ENCODE measurements at places on chromosomes 13 and 19.

DNA sequence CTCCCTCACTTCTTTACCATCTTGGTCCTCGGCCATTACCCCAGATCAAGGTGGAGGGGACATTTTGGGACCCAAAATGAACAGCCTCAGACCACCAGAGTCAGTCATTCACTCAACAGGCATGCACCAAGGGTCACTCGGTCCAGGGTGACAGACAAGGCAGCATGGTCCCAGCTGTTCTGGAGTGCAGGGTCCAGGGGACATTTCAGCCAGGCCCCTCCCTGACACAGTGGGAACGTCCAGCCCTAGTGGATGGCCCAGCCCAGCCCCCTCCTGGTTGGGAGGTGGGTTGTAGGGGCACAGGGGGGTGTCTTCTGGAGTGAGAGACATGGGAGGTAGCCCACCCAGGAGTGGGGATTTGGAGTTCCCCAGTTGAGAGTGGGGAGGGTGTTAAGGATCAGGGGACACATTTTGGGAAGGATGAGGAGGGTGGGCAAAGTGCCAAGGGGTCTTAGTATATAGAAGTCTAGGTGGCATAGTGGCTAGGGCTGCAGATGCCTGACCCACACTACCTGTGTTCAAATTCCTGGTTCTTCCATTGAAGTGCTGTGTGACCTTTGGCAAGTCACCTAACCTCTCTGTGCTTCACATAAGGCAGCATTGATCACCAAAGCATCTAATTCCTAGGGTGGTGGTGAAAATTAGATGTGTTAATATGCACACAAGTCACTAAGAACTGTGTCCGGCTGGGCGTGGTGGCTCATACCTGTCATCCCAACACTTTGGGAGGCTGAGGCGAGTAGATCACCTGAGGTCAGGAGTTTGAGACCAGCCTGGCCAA, 2.5 kb upstream of the FCER2 start:
- DNase-seq, result no peak

- no peak for DNase-seq
These were observed 805 bp upstream of the PTOV1 start for GRCh38 chr19:49850221-49850486.

- DNase-seq, result no peak
These were observed 17.5 kb upstream of the FREM2 start for GRCh38 chr13:38669234-38669964.

- peak; percentile 21 for DNase-seq
These were observed 46.2 kb downstream of the CDK8 start for GRCh38 chr13:26300140-26300539.

DNA sequence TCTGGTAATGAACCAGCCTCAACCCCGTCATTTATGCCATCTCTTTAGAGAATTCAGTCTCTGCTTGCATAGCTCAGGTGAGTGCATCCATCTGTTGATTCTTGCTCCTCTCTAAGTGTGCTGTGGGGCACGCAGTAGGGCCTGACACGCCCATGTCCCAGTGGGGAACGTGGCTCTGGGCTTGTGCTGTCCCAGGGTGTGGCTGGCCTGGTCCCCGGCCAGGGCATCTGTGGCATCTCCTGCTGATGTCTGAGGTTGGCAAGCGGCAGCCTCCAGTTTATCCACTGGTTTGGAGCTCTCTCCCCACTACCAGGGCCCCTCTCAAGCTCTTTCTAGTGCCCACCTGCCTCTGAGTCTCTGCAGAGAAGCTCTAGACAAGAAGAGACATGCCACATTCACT, 146.6 kb upstream of the GJB6 start:
- DNase-seq, result no peak

GRCh38 chr19:49573425-49573824, 6.9 kb downstream of the NOSIP start:
- no peak for DNase-seq

DNA sequence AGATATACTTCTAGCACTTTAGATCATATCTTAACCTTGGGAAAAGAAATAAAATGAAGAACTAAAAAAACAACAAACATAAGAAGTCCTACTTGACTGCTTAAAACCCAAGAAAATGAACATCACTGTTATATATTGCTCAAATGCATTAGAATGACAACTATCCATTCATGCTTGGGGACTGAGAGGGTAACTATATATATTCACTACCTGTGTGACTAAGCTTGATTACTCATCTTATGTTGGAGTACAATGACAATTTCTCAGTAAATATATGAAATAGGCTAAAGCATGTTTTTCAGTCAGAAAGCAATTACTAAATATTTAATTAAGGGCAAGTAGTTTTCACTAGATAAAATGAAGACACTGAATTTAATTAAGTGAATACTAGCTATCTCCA, 40.1 kb downstream of the ZC3H13 start:
- no peak for DNase-seq

- no peak for DNase-seq
These were observed 32.6 kb downstream of the RAB20 start for GRCh38 chr13:110528911-110529310.

- peak; percentile 90 for DNase-seq
These were observed 56.4 kb upstream of the NPAS1 start for GRCh38 chr19:46963093-46963734.

DNA sequence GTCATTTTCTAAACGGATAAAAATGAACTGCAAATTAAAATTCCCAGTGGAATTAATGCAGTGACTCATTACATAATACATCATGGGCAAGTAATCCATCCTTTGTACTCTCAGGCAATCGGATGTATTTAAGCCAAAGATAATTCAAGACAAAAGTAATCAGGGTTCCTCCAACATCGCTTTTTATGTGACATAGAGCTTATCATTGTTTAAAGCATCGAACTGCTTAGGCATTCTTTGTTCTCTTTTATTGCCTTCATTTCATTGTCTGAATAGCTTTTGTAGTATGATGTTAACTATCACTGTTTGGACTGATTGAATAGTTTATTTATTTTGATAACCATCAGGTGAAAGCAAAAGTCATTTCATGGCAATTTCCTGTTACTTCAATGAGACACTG, 209.4 kb downstream of the ITGBL1 start:
- no peak for DNase-seq

DNA sequence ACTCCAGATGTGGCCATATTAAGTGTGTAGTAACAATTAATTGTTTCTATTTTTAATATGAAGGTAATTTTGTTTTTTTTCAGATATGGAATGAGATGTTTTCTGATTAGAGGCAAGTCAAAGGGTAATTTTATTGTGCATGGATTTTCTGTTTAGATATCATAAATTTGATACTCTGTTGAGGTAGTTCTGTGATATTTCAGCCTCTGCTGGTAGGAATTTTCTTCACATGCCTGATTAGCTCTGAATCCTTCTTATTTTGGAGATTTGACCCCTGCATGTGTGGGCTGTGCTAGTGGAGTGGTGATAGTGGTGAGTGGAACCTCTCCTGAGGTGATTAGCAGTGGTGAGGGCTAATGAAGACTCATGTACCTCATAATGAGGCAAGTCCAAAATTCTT, 301.4 kb downstream of the GPC5 start:
- DNase-seq, result no peak

- DNase-seq, result no peak
These were observed 28.5 kb downstream of the MED4 start for GRCh38 chr13:48066310-48066989.

DNA sequence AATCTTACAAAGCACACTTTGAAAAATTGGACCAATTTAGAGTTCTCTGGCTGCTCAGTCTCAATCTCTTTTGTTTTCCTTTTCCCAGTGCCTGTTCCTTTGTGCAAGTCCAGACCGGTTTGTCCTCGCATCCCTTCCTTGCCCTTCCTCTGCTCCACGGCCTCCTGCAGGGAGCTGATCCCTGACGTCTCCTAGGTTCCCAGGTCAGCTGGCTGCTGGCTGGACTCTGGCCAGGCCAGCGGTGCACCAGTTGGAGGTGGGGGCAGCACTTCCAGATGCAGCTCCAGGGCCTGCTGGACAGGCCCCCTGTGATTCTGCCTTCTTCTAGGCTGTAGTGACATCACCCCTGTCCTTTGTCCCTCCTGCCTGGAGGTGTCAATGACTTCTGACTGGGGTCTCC, 44.0 kb upstream of the KPNA3 start:
- no peak for DNase-seq

DNA sequence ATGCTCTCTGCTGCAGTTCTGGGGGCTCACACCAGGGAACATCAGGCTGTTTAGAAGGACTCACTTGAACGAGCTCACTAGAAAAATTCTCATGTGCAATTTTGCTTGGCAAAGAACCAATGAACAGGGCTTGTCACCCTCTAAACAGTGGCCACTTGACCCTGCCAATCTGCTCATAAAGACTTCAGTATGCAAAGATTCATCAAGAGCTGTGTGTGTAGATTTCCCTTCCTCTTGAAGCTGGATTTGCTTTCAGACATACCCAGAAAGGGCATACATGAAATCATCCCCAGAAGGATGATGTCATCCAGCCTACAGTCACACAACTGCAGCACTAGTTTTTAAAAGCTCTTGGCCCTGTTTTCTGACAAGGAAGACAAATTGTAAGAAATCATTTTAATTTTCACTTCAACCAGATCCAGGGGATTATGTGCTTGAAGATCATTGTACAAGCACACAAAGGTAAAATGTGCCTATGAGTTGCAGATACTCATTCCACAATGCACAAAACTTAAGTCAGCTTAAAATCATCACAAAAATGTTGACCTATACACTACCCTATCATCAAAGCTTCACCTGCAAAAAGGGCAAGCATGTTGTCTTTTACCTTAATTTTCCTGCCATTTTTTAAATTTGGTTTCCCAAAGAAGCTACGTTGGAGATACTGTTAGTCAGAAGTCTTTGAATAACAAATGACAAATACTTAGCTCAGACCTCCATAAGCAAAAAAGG, 5.2 kb upstream of the STK24 start:
- no peak for DNase-seq
